ENCODE measurements at places on chromosomes 13 and 19. TPM values are rescaled to one million over a fixed set of nuclear protein-coding genes. Genes with fewer than 3 reads are reported as not detected.

GRCh38 chr13:111361046-111361872 is 40.8 kb downstream of the TEX29 start:
- no peaks in the 10 kb centered on the region for H3K27me3 ChIP-seq
- H3K27ac ChIP-seq, result no peak overlapping the region
- H3K4me1 ChIP-seq, result no peaks in the 10 kb centered on the region
- no peaks in the 10 kb centered on the region for H3K36me3 ChIP-seq
- DNase-seq, result no peak
- no peak overlapping the region for H3K4me3 ChIP-seq

FCGBP gene
- total RNA-seq, result 3.1 TPM

- DNase-seq, result peak; percentile 57
- H3K27ac ChIP-seq, result peak overlapping the region; percentile 2
- H3K36me3 ChIP-seq, result no peaks in the 10 kb centered on the region
- H3K4me1 ChIP-seq, result peaks cover 18% of the 10 kb centered on the region
These were observed 96.1 kb upstream of the MBNL2 start for GRCh38 chr13:97125810-97126738.

DNA sequence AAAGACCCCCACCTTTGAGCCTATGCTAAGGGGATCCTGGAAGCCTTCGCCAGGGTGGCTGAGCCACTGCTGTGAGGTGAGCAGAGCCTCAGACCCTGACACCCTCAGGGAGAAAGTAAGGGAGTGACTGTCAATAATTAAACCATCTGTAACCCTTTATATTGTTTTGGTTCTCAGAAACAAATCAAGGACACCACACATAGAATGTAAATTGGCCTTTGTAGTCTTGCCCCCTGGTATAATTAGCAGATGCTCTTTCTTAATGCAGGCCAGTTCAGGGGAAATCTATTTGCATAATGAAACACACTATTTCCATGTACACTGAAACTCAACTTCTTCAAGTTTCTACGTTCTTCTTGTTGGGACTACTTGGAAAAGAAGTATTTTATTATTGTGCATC is 127.7 kb upstream of the EDNRB start:
- peaks cover 2% of the 10 kb centered on the region for H3K27me3 ChIP-seq
- DNase-seq, result no peak
- no peaks in the 10 kb centered on the region for H3K4me1 ChIP-seq
- H3K27ac ChIP-seq, result no peak overlapping the region

DNA sequence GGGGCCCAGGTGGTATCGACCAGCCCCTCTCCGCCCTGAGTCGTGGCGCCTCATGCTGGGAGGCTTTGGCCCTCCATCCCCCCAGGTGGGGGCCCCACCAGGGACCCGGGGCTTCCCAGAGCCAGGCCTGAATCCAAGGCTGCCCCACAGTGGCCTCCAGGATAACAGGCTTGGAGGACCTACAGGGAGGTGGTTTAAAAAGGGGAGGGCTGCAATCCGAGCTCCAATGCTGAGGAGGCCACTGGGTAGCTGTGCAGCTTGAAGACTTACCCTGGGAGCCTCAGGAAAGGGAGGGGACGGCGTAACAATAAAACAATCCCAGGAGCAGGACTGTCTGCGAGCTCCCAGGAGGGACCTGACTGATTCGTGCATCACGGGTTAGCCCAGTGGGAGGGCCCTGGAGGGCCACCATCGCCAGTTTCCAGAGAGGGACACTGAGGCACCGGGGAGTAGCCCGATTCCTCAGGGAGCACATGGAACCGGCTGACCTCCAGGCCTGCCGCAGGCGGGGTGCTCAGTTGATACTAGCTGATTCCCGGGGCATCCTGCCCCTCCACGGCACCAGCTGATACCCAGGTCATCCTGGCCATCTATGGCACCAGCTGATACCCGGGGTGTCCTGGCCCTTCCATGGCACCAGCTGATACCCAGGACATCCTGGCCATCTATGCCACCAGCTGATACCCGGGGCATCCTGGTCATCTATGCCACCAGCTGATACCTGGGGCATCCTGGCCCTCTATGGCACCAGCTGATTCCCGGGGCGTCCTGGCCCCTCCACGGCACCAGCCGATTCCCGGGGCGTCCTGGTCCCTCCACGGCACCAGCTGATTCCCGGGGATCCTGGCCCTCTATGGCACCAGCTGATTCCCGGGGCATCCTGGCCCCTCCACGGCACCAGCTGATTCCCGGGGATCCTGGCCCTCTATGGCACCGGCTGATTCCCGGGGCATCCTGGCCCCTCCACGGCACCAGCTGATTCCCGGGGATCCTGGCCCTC is 3.7 kb upstream of the C2CD4C start:
- no peak overlapping the region for H3K27ac ChIP-seq
- H3K4me1 ChIP-seq, result peaks cover 6% of the 10 kb centered on the region
- H3K27me3 ChIP-seq, result peaks cover 7% of the 10 kb centered on the region
- DNase-seq, result no peak
- no peaks in the 10 kb centered on the region for H3K36me3 ChIP-seq

IGFL2 gene
- not detected for total RNA-seq

DNA sequence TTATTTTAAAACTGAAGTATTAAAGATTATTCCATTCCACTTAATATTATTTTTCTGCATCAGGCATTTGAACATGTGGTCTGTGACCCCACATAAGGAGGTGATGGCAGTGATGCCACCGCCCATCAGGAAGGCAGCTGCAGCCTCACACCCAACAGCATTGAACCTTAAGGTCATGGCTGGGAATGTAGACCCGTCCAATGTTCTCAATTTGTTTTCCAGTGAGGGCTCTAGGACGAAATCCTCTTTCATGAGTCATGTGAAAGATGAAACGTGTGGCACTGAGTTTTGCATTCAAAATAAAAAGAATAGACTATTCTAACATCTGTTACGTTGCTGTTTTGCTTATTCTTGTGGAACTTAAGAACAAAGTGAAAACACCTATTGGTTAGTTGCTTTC is 74.5 kb upstream of the ANKRD10 start:
- DNase-seq, result no peak
- no peaks in the 10 kb centered on the region for H3K36me3 ChIP-seq
- H3K27me3 ChIP-seq, result peaks cover 14% of the 10 kb centered on the region
- H3K4me1 ChIP-seq, result no peaks in the 10 kb centered on the region
- H3K27ac ChIP-seq, result no peak overlapping the region

DNA sequence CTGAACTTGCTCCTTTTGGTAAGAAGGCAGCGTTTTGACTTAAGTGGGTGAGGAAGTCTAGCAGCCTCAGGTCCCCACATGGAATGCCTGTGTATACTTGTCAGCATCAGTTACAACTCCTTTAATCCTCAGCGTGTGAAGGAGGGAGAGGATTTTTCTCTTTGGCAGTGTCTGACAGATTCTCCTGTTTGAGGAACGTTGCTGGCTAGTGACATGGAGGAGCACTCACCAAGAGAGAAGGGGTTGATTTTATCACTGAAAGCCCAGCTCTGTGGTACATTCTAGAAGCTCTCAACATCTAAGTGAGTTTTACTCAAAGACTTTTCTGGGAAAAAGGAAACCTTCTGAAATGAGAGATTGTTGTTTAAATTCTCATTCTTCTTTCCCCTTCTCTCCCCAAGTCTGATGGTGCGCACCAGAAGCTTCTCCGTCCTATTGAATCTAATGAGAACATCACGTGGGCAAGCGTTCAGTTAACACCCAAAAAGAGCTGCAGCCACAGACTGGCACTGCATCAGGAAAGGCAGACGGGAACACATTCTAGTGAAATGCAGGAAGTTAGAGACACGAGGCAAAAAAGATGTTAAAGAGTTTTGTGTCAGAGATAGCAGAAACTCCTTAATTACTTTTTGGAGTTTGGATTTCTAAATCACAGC is 58.2 kb downstream of the GJA3 start:
- peaks cover 28% of the 10 kb centered on the region for H3K27me3 ChIP-seq
- H3K4me1 ChIP-seq, result no peaks in the 10 kb centered on the region
- H3K36me3 ChIP-seq, result no peaks in the 10 kb centered on the region
- no peak overlapping the region for H3K27ac ChIP-seq
- H3K4me3 ChIP-seq, result no peak overlapping the region

- H3K27me3 ChIP-seq, result peaks cover 6% of the 10 kb centered on the region
- H3K4me1 ChIP-seq, result no peaks in the 10 kb centered on the region
- H3K27ac ChIP-seq, result no peak overlapping the region
These were observed 90.4 kb downstream of the STOML3 start for GRCh38 chr13:38900188-38900587.

ZNF766 gene
- total RNA-seq, result 23.6 TPM

DNA sequence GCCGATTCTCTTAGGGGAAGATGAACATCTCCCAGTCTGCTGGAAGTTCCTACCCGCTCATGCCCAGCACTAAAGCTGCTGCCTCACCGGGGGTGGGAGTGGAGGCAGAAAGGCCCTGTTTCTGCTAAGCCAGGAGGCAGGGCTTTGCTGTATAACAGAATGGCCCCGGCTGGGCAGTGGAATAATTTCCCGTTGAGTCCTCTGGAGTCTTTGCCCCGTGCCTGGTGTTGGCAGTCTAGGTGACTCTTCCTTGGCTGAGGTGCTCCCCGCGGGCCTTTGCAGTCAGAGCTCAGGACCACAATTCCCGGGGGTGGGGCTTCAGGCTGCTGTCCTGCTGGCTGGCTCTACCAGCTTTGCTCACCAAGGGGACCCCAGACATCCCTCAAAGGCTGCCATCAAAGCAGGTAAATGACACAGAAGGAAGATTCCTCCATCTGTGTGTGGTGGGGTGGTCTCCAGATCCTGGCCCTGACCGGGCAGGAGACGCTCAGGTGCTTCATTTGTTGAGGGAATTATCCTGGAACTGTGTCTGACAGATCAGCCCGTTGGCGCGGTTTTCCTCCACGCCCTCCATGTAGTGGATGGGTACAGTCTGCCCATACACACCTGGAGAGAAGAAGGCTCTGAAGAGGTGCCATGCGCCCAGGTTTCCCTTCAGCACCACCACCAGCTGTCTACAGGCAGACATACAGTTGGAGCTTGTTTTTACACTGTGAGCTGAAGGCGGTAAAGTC is 209.9 kb downstream of the TEX29 start:
- H3K4me3 ChIP-seq, result no peak overlapping the region
- H3K27me3 ChIP-seq, result peaks cover 34% of the 10 kb centered on the region
- peaks cover 2% of the 10 kb centered on the region for H3K4me1 ChIP-seq
- H3K27ac ChIP-seq, result no peak overlapping the region
- no peak for DNase-seq

DNA sequence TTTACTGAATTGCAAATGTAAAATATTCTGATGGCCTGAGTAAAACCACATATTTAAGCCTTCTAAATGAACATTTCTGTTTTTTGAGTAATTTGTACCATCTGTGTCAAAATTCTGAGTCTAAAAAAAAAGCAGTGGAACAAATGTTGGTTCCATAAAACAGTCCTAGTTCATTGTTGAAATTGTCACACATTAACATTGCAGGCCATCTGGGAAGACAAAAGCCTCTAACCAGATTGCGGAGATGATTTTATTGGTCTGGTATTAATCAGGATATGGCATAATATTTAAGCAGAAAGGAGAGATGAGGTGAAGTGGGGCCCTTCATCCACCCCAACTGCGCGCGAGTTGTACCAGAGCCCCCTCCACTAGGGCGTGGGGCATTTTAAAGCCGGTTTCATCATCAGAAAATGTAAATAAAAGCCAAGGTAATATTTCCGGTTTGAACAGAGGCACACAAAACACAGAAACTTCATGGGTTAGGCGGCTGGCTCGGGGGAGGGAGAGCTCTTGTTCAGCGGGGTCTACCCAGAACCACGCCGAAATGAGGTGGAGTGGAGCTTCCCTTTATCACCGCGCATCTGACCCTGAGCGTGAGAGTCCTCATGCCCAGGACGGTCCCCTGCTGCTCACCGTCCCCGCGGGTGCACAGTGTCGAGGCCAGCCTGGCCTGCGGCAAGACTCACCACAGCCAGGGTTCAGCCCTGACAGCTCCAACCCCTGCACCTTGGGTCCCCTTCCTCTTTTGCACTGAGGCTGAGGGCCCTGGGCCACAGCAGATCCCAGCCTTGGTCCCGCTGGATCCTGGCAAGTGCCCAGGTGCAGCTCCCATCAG is 169.2 kb downstream of the URI1 start:
- H3K27ac ChIP-seq, result no peak overlapping the region
- no peaks in the 10 kb centered on the region for H3K27me3 ChIP-seq
- H3K4me1 ChIP-seq, result no peaks in the 10 kb centered on the region
- no peak overlapping the region for H3K4me3 ChIP-seq

DNA sequence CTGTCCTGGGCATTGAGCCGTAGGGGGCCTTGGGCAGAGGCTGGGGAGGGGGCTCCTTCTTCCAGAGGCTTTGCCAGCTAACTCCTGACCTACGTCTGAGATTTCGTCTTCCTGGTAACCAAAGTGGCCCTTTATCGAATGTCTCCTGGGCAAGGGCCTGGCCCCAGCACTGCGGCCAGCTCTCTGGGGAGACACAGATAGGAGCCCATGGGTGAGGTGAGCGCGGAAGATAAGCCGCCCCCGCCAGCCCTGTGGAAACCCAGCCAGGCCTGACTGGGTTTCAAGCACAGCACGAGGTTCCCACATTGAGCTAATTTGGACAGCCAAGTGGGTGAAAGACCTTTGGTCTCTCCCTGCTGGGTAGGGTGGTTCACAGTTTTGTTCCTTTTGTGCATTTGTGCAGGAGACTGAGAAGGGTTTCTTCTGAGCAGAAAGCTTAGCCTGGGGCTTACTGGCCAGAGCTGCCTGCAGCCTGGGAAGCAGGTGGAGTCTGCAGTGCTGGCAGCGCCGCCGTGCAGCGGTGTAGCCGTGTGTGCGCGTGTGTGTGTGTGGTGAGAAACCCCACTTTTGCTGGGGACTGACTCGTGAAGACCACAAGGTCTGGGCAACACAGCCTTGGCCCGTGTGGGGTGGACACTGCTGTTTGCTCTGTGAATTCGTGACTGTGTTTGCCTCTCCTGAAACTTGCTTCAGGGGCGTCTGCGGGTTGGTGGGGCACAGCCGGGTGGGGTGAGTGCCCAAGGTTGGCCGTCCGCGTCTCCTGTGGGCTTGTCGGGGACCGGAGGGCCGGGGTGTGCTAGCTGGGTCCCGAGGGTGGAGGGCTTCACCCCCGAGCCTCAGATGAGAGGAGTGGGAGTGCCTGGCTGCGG is 2.5 kb downstream of the BSG start:
- H3K27me3 ChIP-seq, result no peaks in the 10 kb centered on the region
- peak overlapping the region; percentile 20 for H3K4me3 ChIP-seq
- DNase-seq, result no peak
- peaks cover 3% of the 10 kb centered on the region for H3K36me3 ChIP-seq

MCF2L gene
- total RNA-seq, result 7.4 TPM

GRCh38 chr19:56218961-56219360 is 16.9 kb downstream of the ZSCAN5C start:
- no peak overlapping the region for H3K27ac ChIP-seq
- H3K27me3 ChIP-seq, result peaks cover 14% of the 10 kb centered on the region
- H3K4me1 ChIP-seq, result peaks cover 6% of the 10 kb centered on the region
- DNase-seq, result no peak

- no peaks in the 10 kb centered on the region for H3K36me3 ChIP-seq
- no peak overlapping the region for H3K4me3 ChIP-seq
- no peak for DNase-seq
These were observed 40.8 kb downstream of the SLITRK5 start for GRCh38 chr13:87712012-87712411.

Measured in activated naive CD4-positive, alpha-beta T cell treated with anti-CD3 and anti-CD28 coated beads for 36 hours (primary cell).